Right atrium auricular region (tissue), 2 donors: ENCODE measurements at places on chromosomes 6 and 20. TPM values are rescaled to one million over a fixed set of nuclear protein-coding genes. Genes with fewer than 3 reads are reported as not detected.

DNA sequence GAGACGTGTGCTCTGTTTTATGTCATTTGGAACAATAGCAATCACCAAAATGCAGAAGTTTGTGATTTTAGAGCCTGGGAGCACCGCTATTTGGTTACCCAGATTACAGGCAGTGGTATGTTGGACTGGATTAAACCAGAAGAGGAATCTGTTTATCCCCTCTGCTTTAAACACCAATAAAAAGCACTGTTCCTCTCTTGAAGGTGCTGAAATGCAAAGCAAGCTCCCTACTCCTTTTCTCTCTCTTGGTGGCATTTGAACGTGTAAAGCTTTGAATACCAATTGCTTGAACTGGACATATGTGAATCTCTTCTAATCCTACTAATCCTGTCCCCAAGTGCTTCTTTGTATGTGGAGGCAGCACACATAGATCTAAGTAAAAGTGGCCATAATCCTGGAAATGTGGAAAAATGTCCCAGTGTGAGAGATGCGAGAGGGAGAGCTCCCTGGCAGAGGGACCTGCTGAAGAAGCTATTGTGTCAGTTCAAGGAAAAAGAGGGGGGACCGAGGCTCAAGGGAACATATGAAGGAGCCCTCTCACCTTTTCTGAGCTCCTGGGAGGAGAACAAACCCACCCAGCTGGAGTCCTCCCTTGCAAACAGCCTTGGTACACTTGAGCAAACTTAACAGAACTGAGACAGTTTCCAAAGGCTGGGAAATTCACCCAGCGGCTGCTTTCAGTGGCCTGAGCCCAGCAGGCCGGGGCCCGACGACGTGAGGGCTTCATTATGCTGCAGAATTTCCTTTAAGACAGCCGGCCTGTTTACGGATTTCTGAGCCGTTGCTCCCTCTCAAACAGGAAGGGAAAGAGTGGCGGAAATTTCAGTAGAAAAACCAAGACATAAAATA, 18.8 kb upstream of the OLIG3 start:
- no peaks in the 10 kb centered on the region for H3K36me3 ChIP-seq
- no peaks in the 10 kb centered on the region for H3K4me1 ChIP-seq
- no peak for DNase-seq
- H3K4me3 ChIP-seq: no peak overlapping the region
- no peaks in the 10 kb centered on the region for H3K27me3 ChIP-seq
- no peak overlapping the region for H3K27ac ChIP-seq

DNA sequence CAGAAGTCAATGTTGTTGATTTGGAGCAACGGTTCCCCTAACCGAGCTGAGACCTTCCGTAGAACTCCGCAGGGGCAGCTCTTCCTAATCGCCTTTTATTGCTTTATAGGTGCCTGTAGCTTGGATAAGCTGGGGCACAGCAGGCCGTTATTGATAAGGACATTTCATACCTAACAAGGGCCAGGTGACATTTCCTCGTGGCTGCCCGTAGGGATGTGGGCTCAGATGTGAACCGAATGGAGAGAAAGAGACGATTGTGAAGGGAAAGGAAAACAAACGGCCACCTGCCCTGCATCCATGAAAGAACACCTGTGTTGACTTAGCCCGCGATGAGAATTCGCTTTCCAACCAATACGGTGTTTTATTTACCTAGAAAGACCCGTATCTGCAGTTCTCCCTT, 53.3 kb upstream of the DACT2 start:
- DNase-seq: no peak
- H3K4me3 ChIP-seq: no peak overlapping the region
- no peaks in the 10 kb centered on the region for H3K27me3 ChIP-seq
- H3K4me1 ChIP-seq: peaks cover 10% of the 10 kb centered on the region
- H3K36me3 ChIP-seq: no peaks in the 10 kb centered on the region

- H3K4me3 ChIP-seq: no peak overlapping the region
- H3K27ac ChIP-seq: no peak overlapping the region
- H3K36me3 ChIP-seq: no peaks in the 10 kb centered on the region
- no peak for DNase-seq
These were observed 336.8 kb downstream of the HDGFL1 start for GRCh38 chr6:22906091-22906549.

- H3K27ac ChIP-seq: peak overlapping the region; percentile 60
- H3K36me3 ChIP-seq: no peaks in the 10 kb centered on the region
- no peak for DNase-seq
- no peaks in the 10 kb centered on the region for H3K27me3 ChIP-seq
- H3K4me1 ChIP-seq: peaks cover 72% of the 10 kb centered on the region
These were observed 19.4 kb upstream of the RCAN2 start for GRCh38 chr6:46510651-46511050.

DNA sequence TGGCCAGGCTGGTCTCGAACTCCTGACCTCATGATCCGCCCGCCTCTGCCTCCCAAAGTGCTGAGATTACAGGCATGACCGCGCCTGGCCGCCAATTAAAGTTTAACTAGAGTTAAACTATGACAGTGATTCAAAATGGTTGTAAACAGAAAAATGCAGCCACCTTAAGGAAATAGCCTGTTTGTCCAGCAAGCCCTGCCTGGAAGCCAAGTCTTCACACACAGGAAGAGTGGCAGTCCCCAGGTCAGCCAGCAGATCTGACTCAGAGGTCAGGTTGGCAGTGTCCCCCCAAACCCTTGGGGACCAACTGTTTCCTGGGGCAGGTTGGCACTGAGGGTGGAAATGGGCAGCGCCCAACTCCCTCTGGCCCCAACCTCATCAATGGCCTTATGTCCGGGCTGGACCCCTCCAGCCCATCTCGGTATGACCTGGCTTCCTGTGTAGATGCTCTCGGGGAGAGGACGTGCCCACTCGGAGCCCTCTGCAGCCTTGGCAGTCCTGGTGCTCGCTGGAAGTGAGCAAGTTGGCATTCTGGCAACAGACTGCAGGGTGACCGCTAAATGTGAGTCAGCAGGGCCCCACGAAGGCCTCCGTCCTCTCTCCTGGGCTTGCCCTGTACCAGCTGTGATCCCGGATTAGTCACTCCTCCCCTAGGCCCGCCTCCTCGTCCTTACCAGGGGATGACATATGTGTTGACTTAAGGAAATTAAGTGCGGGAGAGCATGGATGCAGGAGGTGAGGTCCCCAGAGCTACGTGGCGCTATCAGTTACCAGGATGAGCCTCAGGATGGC, 9.7 kb upstream of the HSP90AB1 start:
- peak; percentile 98 for DNase-seq
- H3K36me3 ChIP-seq: peaks cover 8% of the 10 kb centered on the region
- peak overlapping the region; percentile 59 for H3K4me3 ChIP-seq
- peak overlapping the region; percentile 98 for H3K27ac ChIP-seq
- H3K4me1 ChIP-seq: peaks cover 52% of the 10 kb centered on the region

GRCh38 chr6:11585426-11586016, 48.0 kb downstream of the TMEM170B start:
- no peaks in the 10 kb centered on the region for H3K4me1 ChIP-seq
- H3K36me3 ChIP-seq: no peaks in the 10 kb centered on the region
- H3K27ac ChIP-seq: no peak overlapping the region
- no peaks in the 10 kb centered on the region for H3K27me3 ChIP-seq

- DNase-seq: no peak
- no peaks in the 10 kb centered on the region for H3K36me3 ChIP-seq
- H3K4me1 ChIP-seq: no peaks in the 10 kb centered on the region
These were observed 63.8 kb upstream of the UST start for GRCh38 chr6:148682990-148683389.

- no peaks in the 10 kb centered on the region for H3K4me1 ChIP-seq
- peak overlapping the region; percentile 52 for H3K27ac ChIP-seq
- no peak overlapping the region for H3K4me3 ChIP-seq
- no peaks in the 10 kb centered on the region for H3K27me3 ChIP-seq
These were observed 48.1 kb downstream of the ESF1 start for GRCh38 chr20:13736436-13737191.

- no peaks in the 10 kb centered on the region for H3K4me1 ChIP-seq
- no peak overlapping the region for H3K4me3 ChIP-seq
- DNase-seq: no peak
- no peaks in the 10 kb centered on the region for H3K27me3 ChIP-seq
- H3K36me3 ChIP-seq: peaks cover 6% of the 10 kb centered on the region
These were observed 64.8 kb downstream of the LMBRD1 start for GRCh38 chr6:69732045-69732444.

- no peaks in the 10 kb centered on the region for H3K36me3 ChIP-seq
- peak; percentile 83 for DNase-seq
- H3K4me3 ChIP-seq: peak within 1 kb of the TSS; percentile 95
- no peaks in the 10 kb centered on the region for H3K27me3 ChIP-seq
- no peaks in the 10 kb centered on the region for H3K4me1 ChIP-seq
These were observed at the start of gene MCUR1 for GRCh38 chr6:13814176-13814937. Gene MCUR1, minus strand, starts transcription at chr6:13814557. Its CDS starts 128 bp downstream, at chr6:13814429.

GRCh38 chr20:47754388-47754715, 30.9 kb downstream of the SULF2 start:
- no peak overlapping the region for H3K27ac ChIP-seq
- no peaks in the 10 kb centered on the region for H3K4me1 ChIP-seq

Gene GPLD1
- total RNA-seq: 0.33 TPM

Gene SLC26A8
- total RNA-seq: not detected

Gene CNR1
- 1.3 TPM for total RNA-seq

Gene AVP
- total RNA-seq: not detected

Gene VSX1
- not detected for total RNA-seq

Gene CLPSL2
- not detected for total RNA-seq

Gene KCNQ5
- not detected for total RNA-seq

Gene LRRC1
- 5.3 TPM for total RNA-seq

Gene TSHZ2
- 6.2 TPM for total RNA-seq

Gene RNF39
- 1.1 TPM for total RNA-seq

Gene OR2J3
- not detected for total RNA-seq

Gene HSPA1B
- total RNA-seq: 131 TPM

Gene SCUBE3
- 0.59 TPM for total RNA-seq

Gene SIRPG
- not detected for total RNA-seq
